ENCODE measurements at places on chromosomes 2 and 18.

DNA sequence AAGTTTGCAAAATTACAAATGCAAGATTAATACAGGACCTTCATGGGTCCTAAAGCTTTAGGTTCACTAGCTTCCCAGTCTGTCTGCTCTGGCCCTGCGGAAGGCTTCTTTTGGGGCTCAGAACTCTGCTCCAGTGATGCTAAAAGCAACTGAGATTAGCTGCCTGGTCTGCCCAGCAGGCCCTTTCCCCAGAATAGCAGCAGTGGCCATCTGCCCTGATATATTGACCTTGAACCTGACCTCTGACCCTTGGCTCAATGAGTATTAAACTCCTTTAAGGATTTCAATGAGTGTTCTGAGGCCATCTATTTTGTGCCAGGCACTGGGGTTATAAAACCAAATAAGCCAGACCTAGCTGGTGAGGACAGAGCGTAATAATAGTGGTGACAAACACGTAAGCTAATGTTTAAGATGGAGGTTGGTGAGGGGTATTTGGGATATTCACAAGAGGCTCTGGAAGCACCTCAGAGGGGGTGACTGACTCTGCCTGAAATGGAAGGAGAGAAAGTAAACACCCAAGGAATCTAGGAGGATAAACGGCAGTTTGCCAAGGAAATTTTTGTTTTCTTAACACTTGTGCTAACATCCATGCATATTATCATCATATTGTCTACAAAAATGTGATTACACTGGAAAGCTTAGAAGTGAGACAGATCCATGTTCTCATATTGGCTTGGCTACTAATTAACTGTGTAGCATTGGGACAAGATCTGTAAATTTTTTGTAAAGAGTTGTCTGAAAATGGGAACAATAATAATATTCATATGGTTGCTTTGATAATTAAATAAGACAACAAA, 50.4 kb upstream of the LCLAT1 start:
- DNase-seq, result no peak

DNA sequence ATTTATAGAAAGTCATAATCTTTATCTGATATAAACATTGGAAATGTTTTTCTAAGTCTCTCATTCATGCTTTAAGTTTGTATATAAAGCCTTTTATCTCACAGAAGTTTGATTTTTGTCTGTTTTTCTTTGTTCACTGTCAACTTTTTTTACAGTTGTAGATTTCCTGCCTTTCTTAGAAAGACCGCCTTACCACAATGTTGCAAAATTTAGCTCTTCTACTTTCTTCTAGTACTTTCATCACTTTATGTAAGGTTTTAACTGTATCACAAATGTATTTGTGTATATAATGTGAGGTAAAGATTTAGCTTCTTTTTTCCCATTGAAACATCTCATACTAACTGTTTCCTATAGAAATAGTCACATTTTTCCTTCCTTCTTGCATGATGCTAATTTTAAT, 136.1 kb downstream of the DNAH6 start:
- no peak for DNase-seq

- peak; percentile 34 for DNase-seq
Measured at GRCh38 chr2:216023055-216023648, 9.8 kb upstream of the MREG start.

DNA sequence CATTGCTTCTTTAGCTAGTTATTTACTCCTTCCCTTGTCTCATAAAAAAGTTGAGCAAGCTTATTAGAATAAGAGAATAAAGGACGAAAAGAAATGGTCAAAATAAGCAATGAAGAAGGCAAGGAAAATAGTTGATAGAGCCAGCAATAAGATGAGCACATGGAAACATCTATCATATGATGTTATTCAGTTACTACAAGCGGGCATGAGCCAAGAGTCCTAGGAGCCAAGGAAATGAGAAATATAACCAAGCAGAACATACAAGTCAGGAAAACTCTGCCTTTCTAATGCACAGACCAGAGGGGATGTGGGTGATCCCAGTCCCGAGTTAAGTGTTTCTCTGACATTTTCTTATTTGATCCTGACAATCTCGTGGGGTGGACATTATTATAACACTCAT, 33.9 kb downstream of the INO80C start:
- DNase-seq, result no peak

DNA sequence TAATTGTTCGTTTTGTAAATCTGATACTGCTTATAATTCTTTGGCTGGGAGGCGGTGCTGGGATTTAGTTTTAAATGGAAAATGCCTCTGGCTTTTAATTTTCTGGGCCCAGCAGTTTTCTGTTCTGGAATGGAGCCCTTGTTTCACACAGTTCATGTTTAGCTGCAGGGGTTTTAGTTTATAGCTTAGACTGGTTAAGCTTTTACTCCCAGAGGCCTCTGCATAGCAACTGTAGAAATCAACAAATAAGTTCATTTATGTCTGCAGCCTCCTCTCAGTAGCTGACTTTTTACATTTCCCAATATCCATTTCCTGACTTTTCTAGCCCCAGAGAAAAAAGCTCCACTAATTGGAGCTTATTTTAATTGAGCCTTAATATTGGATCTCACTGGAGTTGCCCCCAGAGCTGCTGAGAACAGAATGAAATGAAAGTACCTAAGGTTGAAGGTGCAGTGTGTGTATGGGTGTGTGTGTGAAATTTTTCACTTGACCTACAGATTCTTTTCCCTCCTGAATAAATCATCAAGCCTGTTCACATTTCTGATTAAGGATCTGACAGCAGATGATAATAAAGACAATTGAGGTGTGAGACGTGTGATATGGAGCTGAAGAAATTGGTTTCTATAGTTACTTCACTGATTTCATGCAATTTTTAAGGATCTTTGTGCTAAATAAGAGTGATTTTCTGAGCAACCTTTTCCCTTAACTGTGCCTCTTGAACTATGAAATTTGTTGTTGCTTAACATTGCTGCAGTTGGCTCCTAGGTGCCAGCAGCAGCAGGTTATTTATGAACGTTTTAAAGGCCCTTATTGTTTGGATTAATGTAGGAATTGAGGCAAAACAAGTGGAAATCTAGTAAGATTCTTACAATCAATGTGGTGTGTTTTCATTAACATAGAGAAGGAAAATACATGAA, 109.6 kb downstream of the TAF4B start:
- DNase-seq, result no peak

DNA sequence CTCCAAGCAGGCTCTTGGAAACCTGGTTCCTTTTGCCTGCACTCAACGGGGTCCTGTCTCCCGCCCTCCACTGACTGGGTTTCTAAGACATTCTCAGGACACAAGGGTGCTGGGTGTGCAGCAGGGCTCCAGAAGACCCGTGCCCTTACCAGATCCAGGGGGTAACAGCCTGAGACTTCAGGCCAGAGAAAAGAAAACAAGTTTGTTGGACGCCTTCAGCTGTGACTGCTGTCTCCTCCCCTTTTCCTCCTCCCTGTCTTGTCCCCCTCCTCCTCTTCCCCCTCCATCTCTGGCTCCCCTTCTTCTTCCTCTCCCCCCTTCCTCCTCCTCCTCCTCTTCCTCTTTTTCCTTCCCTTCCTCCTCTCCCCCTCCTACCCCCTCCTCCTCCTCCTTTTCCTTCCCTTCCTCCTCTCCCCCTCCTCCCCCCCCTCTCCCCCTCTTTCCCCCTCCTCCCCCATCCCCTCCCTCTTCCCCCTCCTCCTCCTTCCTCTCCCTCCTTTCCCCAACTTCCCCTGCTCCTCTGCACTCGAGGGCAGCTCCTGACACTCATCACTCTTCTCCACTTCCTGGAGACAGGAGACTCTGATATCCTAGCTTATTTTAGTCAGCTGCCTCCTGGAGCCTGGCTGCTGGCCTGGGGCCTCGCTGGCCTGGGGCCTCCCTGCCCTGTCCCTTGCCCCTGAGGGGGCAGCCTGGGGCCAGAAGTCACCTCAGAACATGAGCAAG, 12.4 kb downstream of the ADRA2B start:
- DNase-seq, result no peak

DNA sequence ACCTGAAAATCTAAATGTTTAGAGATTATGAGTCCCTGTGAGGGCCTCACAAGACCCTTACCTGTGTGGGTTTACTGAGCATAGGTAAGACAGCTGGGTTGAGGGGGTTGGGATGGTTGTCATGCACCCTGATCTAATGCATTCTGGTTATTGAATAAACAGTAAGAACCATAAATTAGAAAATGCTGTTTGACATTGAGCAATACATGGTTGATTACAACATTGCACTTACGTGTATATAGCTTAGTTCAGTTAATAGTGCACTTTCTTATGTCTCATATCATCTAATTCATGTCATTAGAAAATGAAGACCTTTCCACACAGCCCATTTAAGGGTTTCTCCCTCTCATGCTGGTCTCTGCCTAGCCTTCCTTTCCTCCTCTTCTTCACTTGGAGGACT, 253.5 kb upstream of the ATP5MC3 start:
- DNase-seq, result no peak

DNA sequence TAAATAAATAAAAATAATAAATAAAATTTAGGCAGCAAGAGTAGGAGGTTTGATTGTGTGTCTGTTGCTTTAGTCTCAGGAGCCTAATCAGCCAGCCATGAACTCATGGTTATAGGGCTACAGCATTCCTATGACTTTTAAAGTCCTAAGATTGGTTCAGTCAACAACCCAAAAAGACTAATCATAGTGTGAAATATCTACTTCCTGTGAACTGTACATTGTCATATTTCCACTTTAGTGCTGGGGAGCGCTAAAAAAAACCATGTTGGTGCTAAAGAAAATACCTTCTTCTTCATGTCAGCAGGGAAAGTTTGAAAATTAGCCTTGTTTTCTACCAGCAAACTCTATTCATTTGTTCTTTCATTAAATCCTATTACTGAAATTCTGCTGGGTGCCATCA, 521.6 kb downstream of the RNF144A start:
- no peak for DNase-seq

- DNase-seq, result no peak
Measured at GRCh38 chr2:26532301-26533250, 54.7 kb upstream of the OTOF start.

- no peak for DNase-seq
Measured at GRCh38 chr2:46848447-46848846, 67.2 kb downstream of the MCFD2 start.

- DNase-seq, result no peak
Measured at GRCh38 chr18:40983835-40984234, 971.2 kb upstream of the PIK3C3 start.

GRCh38 chr2:23351388-23352141, 33.4 kb upstream of the KLHL29 start:
- DNase-seq, result peak; percentile 52

- DNase-seq, result no peak
Measured at GRCh38 chr2:46236006-46236875, 61.0 kb upstream of the EPAS1 start.

- DNase-seq, result no peak
Measured at GRCh38 chr2:106085181-106085940, 108.7 kb downstream of the UXS1 start.

DNA sequence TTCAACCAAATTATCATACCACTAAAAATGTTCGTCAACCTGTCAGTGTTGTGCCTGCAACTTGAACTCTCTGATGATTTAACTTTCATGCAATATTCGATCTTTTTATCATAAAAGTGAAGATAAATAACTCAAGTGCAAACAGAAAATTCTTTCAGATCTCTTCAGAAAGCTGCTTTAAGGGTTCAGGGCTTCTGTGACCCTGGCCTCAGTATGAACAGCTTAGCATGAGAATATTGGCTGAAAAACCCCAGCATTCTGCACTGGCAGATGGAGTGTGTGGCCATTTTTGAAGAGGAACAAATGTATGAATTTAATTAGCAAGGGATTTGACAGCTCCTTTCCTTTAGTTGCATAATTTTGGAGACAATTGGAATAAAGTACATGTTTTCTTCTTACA, 851.4 kb upstream of the SOX11 start:
- no peak for DNase-seq

- DNase-seq, result no peak
Measured at GRCh38 chr2:77169426-77169825, 352.8 kb downstream of the LRRTM4 start.

- DNase-seq, result no peak
Measured at GRCh38 chr2:28950941-28951630, 30.0 kb upstream of the TOGARAM2 start.

GRCh38 chr2:139477618-139478017, 697.4 kb upstream of the NXPH2 start:
- no peak for DNase-seq

DNA sequence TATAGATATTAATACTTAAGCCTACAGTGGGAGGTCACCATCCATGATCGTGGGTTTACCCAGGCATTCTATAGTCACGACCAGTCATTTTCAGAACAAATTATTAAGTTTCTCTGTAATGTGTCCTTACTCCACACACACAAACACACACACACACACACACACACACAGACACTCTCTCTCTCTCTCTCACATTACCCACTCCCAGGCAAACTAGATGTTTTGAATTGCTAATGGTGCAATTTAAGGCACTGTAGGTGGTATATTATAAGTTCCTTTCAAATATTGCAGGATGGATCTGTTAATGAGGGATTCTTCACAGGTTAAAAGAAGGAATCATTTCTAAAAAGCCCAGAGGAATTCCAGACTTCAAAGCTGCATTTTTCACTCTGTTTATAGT, 657.8 kb downstream of the MBD2 start:
- DNase-seq, result no peak

GRCh38 chr2:128646691-128647090, 328.0 kb upstream of the HS6ST1 start:
- DNase-seq, result no peak

GRCh38 chr2:45821558-45822271, 170.2 kb downstream of the PRKCE start:
- DNase-seq, result no peak

- no peak for DNase-seq
Measured at GRCh38 chr18:31929273-31929672, 13.7 kb downstream of the TRAPPC8 start.

DNA sequence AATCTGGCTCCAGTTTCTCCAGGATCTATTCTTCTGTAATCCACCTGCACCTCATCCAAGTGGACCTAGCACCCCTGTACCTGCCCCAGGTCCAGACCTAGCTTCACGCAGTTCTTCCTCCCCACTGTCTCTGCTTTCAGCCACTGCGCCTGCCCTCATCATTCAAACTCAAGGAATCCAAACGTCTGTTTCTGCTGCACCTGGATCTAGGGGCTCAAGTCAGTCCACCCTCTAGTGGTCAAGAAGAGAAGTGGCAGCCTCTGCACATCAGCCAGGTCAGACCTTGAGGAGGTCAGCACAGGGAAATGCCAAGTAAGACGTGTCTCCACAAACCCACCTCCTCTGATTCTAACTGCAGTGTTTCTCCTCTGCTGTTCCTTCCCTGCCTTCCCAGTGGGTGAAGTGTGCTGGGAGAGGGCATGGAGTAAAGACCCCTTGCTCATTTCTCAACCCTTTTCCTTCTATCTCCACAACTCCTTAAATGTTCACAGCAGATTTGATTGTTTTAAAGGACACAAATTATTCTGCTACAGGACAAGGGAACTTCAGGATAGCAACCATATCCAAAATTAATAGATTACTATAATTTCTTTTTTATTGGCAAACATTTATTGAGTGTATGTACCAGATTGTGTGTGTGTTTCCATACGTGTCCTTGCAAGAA, 8.6 kb upstream of the RNF152 start:
- no peak for DNase-seq

DNA sequence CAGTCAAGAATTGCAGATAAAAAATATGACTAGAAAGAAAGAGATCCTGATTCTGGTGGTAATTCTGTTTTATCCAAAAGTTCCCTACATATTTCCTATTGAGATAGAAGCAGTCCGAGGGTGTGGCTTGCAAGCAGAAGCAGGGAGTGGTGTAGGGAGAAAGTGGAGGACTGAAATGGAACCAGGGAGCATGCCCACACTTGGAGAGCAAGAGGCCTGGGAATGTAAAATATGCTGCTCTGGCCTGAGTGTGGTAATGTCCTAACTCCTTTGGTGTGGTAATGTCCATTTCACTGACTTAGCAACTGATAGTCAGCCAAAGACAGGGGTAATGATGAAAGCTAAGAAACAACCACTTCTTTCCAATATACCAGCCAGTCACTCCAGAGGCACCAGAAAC, 30.1 kb upstream of the FMNL2 start:
- no peak for DNase-seq
